ENCODE measurements at places on chromosomes 12 and 14.

GRCh38 chr12:92721130-92721529, 18.3 kb downstream of the PLEKHG7 start:
- DNase-seq = no peak

GRCh38 chr12:64544371-64545080, 65.8 kb upstream of the RASSF3 start:
- no peak for DNase-seq

DNA sequence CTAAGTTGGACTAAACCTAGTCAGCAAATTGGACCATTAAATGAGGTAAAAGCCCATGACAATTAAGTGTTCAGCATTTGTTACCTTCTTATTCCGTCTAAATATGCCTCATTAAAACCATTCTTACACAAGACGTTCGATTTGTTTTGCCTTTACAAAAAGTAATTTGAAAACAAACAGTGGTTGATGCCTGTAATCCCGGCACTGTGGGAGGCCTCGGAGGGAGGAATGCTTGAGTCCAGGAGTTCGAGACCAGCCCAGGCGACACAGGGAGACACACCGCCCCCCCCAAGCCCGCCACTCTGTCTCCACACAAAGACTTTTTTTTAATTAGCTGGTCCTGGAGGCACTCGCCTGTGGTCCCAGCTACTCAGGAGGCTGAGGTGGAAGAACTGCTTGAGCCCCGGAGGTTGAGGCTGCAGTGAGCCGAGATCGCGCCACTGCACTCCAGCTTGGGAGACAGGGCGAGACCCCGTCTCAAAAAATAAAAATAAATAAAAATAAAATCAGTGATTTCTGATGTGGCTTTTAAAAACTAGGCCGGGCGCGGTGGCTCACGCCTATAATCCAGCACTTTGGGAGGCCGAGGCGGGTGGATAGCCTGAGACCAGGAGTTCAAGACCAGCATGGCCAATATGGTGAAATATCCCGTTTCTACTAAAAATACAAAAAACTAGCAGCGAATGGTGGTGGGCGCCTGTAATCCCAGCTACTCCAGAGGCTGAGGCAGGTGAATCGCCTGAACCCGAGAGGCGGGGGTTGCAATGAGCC, 856 bp upstream of the EIF4B start:
- peak; percentile 1 for DNase-seq

GRCh38 chr12:21638054-21638891, 19.4 kb downstream of the LDHB start:
- DNase-seq = no peak

- no peak for DNase-seq
Observed at GRCh38 chr12:4997939-4998338, 45.7 kb upstream of the KCNA5 start.

DNA sequence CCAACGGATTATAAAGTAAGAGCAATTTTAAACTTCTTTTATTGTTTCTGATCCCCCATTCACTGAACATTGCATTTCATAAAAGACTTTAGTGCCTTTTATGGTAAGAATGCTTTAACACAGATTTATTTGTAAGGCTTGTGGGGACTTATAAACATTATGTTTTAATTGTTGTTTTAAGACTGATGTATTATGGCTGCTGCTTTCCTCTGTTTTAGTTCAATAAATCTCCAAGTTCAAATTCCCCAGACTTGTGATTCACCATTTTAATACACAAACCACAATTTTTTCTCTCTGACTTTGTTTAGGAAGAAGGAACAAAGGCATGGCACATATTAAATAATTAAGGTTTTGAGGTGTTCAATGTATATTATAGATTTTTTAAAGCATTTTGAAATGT, 753.3 kb downstream of the SLC6A15 start:
- no peak for DNase-seq

DNA sequence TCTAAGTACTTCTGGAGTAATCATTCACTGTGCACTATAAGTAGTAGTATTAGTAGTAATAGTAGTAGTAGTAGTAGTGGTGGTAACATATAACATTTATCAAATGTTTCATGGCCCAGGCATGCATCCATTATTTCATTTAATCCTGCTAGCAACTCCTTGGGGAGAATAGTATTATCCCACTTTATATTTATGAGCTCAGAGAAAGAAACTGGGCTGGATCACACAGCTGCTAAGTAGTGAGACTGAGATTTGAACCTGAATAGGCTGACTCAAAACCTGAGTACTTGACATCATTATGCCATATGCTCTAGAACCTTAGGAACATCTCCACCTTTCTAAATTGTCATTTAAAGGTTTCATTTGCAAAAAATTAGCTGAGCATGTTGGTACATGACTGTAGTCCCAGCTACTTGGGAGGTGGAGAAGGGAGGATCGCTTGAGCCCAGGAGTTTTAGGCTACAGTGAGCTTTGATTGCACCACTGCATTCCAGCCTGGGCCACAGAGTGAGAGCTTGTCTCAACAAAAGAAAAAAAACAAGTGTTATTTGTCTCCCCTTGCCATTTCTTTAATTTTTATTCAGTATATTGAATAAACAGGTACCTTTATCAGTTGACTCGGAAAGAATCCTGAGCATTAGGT, 11.4 kb upstream of the NID2 start:
- no peak for DNase-seq

DNA sequence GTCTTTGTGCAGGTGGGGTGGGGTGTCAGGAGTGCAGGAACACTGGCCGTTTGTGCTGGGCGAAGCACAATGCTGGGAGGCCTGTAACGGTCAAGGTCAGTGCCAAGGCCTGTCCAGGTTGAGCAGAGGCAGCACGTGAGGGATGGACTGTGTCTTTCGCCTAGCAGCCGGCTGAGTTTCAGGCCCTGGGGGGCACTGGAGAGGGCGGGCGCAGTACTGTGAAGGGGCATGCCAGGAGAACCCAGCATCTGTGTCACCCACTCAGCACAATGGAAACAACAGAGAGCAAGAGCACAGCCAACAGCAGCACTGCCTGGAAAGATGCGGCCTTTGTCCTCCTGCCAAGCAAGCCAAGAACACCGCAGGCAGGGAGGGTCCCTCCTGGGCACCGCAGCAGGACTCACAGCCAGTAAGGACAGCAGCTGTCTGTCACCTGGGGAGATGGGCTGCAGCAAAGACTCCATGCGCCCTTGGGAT, 25.2 kb downstream of the SLC25A47 start:
- DNase-seq = no peak

- DNase-seq = no peak
Observed at GRCh38 chr12:59320112-59320511, 275.7 kb upstream of the SLC16A7 start.

DNA sequence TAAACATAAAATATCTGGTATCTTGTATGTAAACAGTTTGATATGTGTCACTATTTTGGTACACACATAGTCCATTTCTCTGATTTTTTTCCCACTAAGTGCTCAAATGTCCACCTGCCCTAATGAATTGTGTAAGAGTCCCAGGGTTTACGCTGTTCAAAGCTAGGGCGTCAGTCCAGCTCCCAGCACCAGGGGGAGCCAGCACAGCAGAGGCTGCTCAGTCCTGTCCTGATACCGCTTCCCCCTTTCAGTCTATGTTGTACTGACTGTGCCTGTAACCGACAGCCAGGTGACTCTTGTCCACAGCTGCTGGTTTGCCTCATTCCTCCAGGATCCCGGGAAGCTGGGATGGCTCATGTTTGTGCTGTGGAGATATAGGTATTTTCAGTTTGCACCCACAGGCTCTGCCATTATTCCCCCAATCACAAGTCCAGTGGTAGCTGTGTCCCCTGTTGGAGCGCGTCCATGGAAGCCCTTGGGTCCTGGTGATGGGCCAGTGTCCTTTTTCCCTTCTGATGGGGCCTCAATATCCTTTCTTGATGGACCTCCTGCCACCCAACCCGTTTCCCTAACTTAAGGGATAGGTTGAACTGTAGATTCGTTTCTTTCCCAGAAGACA, 242.0 kb downstream of the NEDD1 start:
- DNase-seq = peak; percentile 26

Data from T-helper 9 cell (primary cell).